ENCODE measurements at places on chromosomes 5 and 9. TPM values are rescaled to one million over a fixed set of nuclear protein-coding genes. Genes with fewer than 3 reads are reported as not detected.

GRCh38 chr5:145393426-145393825, 441.7 kb downstream of the PRELID2 start:
- H3K4me3 ChIP-seq, result no peak overlapping the region
- no peaks in the 10 kb centered on the region for H3K4me1 ChIP-seq
- DNase-seq, result no peak
- H3K27me3 ChIP-seq, result no peaks in the 10 kb centered on the region
- no peak overlapping the region for H3K27ac ChIP-seq
- H3K36me3 ChIP-seq, result no peaks in the 10 kb centered on the region

The IL4 gene
- not detected for polyA plus RNA-seq

GRCh38 chr5:171568389-171568788, 148.9 kb downstream of the FGF18 start:
- no peak overlapping the region for H3K27ac ChIP-seq
- no peaks in the 10 kb centered on the region for H3K27me3 ChIP-seq
- no peak for DNase-seq

The CYLC2 gene
- polyA plus RNA-seq, result not detected

The PLAC8L1 gene
- 0.55 TPM for polyA plus RNA-seq

- no peaks in the 10 kb centered on the region for H3K4me1 ChIP-seq
- no peak overlapping the region for H3K4me3 ChIP-seq
- no peaks in the 10 kb centered on the region for H3K27me3 ChIP-seq
- H3K36me3 ChIP-seq, result no peaks in the 10 kb centered on the region
These were observed 59.1 kb upstream of the CAMK4 start for GRCh38 chr5:111165058-111165457.

The PLPPR1 gene
- not detected for polyA plus RNA-seq

The OCLN gene
- polyA plus RNA-seq, result 6.5 TPM

The COMMD10 gene
- polyA plus RNA-seq, result 13.6 TPM

- H3K27ac ChIP-seq, result no peak overlapping the region
- no peaks in the 10 kb centered on the region for H3K36me3 ChIP-seq
- H3K27me3 ChIP-seq, result peaks cover 8% of the 10 kb centered on the region
- H3K4me1 ChIP-seq, result no peaks in the 10 kb centered on the region
- DNase-seq, result no peak
These were observed 12.2 kb downstream of the PDE8B start for GRCh38 chr5:77222722-77223121.

DNA sequence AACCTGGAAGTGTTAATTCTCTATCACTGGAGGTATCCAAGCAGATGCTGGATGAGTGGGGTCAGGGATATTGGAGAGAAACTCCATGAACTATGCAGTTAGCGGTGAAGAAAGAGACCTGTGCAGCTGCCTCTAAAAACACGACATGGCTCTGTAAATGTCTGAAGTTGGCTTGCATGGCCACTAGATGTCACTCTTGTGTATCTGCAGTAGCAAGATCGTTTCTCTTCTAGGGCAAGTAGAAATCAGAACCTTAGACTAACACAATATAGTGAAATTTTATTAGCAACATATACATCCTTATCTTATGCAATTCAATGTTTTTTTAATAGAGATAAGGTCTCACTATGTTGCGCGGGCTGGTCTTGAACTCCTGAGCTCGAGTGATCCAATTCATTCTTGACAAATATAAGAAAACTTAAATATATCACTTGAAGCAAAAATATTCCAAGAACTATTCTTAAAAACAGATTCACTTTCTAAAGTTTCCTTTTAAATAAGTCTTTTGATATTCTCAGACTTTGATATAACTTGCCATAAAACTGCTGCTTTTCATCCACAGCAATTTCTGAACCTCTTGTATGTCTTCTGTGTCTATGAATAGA, 2.9 kb downstream of the OR2S2 start:
- peaks cover 9% of the 10 kb centered on the region for H3K4me1 ChIP-seq
- peak; percentile 65 for DNase-seq
- no peaks in the 10 kb centered on the region for H3K27me3 ChIP-seq
- H3K27ac ChIP-seq, result no peak overlapping the region
- H3K36me3 ChIP-seq, result no peaks in the 10 kb centered on the region
- no peak overlapping the region for H3K4me3 ChIP-seq

The LCN1 gene
- polyA plus RNA-seq, result not detected

The KIF20A gene
- polyA plus RNA-seq, result 16.0 TPM

The ASPN gene
- 1.7 TPM for polyA plus RNA-seq

The SPINK5 gene
- not detected for polyA plus RNA-seq

DNA sequence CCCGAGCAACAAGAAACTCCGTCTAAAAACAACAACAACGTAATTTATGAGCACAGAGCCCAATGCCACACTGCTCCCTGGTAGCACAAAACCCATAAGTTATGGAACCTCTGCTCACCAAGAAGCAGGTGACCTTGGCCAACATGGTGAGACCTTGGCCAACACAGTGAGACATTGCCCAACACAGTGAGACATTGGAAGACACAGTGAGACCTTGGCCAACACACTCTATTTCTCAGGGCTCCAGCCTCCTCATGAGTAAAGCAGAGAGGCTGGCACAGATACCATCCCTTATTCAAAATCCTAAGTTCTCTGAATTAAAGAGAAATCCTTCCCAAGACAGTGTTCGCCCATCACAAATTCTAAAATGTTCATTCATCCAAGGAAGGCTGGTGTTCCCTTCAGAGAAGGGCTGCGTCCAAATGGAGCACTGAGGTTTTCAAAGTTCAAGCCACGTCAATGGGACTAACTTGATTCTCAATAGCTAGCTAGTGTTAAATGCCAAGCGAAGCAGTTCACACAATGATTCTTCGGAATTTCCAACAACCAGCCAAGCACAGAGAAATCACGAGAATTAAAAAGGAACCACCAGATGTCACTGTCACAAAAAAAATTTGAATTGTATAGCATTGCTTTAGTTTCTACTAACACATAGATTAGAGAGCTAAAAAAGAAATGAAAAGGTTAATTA, 29.5 kb downstream of the TTC39B start:
- H3K27ac ChIP-seq, result no peak overlapping the region
- no peaks in the 10 kb centered on the region for H3K36me3 ChIP-seq
- no peak overlapping the region for H3K4me3 ChIP-seq
- no peaks in the 10 kb centered on the region for H3K27me3 ChIP-seq

DNA sequence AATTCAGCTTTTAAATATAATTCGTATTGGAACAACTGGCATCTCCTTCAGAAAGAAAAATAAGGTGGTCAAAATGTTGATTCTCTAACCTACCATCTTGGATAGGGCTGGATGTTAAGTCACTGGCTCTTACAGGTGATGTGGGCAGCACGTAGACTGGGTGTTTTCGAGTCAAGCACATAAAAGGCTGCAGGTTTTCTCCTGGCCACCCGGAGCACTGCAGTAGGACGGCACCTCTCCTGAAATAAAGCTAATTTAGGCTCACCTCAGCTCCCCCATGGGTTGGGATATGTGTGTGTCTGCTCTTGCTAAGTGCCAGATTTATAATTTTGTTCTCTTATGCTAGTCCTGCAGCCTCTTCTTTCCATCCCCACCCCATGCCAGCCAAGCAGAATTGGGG, 80.3 kb downstream of the IQGAP2 start:
- H3K4me1 ChIP-seq, result no peaks in the 10 kb centered on the region
- H3K27me3 ChIP-seq, result no peaks in the 10 kb centered on the region
- no peaks in the 10 kb centered on the region for H3K36me3 ChIP-seq
- DNase-seq, result no peak
- H3K27ac ChIP-seq, result no peak overlapping the region

GRCh38 chr9:134695144-134695543, 53.5 kb downstream of the COL5A1 start:
- no peak overlapping the region for H3K4me3 ChIP-seq
- no peak overlapping the region for H3K27ac ChIP-seq
- no peaks in the 10 kb centered on the region for H3K27me3 ChIP-seq

The PCDHB15 gene
- 0.99 TPM for polyA plus RNA-seq

GRCh38 chr9:34123682-34124081, 2.8 kb downstream of the DCAF12 start:
- no peak overlapping the region for H3K27ac ChIP-seq
- no peak overlapping the region for H3K4me3 ChIP-seq
- H3K36me3 ChIP-seq, result peaks cover 29% of the 10 kb centered on the region
- no peak for DNase-seq
- no peaks in the 10 kb centered on the region for H3K27me3 ChIP-seq

All from SK-N-SH (cell line).